Fibroblast of skin of right quadriceps (primary cell): ENCODE measurements at places on chromosomes 1 and 21.

DNA sequence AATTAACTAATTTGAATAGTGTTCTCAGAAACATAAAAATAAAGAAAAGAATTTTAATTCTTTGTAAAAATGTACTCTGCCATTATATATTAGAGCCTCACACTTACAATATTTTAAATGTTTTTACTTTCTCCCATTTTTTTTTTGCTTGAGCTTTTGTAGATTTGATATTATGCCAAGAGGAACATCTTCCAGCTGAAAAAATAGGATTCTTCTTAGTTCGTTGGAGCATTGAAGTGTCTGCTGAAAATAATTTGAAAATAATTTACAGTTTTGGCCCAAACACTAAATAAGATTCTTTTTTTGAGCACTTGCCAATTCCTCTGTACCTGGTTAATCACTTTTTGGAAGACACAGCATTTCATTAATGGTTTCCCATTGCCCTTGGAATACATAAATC, 175.0 kb upstream of the COL11A1 start:
- no peak for DNase-seq

GRCh38 chr1:224751624-224752311, 135.7 kb downstream of the CNIH3 start:
- no peak for DNase-seq

DNA sequence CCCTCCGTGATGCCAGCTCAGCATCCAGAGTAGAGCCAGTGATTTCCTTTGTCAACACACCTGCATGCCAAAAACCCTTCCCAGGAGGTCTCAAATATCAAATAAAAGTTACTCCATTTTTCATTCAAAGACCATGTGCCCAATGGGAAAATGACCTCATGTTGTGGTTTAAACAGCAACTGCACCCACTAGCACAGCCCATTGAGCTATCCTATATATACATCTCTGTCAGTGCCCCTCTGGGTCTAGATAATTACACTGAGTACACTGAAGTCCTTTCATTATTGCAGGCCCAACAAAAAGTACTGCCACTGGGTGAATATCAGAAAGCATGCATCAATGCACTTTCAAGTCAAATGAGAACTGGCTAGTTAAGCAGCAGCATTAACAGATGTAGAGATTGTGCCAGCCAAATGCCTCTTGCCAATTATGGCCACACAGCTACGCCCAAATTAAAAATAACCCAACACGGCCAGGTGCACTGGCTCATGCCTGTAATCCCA, 117.7 kb downstream of the SLC45A1 start:
- no peak for DNase-seq

DNA sequence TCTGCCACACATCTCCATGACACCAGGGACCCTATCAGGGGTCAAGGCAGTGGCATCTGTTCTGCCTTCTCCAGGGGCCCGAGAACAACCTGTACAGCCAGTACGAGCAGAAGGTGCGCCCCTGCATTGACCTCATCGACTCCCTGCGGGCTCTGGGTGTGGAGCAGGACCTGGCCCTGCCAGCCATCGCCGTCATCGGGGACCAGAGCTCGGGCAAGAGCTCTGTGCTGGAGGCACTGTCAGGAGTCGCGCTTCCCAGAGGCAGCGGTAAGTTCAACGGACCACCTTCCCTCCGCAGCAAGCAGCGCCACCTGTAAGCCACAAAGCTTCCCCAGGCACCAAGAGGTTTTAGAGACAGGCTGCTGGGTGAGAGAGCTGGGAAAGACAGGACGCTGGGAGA, 15.9 kb downstream of the MX2 start:
- DNase-seq: no peak

DNA sequence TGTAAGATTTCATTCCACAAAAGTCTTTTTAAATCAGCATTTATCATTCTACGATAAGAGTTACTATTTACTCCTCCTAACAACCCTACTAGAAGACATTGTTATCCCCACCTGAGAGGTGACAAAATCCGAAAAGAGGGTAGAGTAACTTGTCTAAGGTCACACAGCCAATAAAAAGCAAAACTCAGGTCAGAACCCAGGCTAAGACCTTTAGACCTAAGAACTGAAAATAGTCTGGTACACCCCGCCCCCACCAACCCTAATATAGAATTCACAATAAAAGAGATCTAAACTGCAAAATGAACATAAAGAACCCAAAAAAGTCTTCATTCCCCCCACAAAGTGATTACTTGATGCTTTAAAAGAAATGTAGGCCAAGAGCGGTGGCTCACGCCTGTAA, 18.6 kb downstream of the COA7 start:
- DNase-seq: no peak

DNA sequence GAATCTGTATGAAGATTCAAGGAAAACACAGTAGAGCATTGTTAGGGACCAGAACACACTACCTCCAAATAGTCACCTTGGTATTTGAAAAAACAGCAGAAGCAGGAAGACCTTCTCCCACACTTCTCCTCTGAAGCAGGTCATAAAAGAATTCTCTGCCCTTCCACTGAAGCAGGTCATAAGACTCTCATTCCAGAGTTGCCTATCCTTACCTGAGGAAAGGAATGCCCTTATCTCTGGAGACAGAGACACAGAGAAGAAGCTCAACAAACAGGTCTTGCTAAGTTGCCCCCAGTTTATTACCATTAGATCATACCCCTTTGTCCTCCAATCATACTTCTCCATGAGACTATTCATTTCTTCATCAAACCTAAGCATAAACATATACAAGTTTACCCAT, 225.8 kb upstream of the TNR start:
- no peak for DNase-seq
